A172 (cell line): ENCODE measurements at places on chromosomes 7 and 10. TPM values are rescaled to one million over a fixed set of nuclear protein-coding genes. Genes with fewer than 3 reads are reported as not detected.

GRCh38 chr10:109959259-109960145 lies 36.2 kb upstream of the XPNPEP1 start:
- no peak for DNase-seq

- no peak for DNase-seq
These were observed 18.3 kb downstream of the UBE2D1 start for GRCh38 chr10:58352956-58353610.

Gene TMEM178B
- 0.34 and 0.50 TPM in 2 replicates for total RNA-seq

DNA sequence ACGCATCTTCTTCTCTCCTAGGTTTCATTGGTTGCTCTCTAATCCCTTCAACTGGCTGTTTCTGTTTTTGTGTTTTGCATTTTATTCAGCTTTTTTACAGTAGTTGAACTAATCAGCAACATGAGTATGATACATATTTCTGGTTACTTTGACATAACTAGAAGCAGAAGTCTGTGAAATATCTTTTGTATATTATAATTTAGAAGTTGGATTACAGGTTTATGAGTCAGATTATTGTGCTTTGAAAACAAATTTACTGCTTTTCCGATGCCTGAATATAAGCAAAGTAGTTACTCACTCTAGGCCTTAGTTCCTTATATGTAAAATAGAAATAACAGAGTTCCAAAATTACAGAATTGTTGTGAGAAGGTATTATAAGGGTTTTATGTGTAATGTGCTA lies 96.2 kb upstream of the MEOX2 start:
- DNase-seq, result no peak

- no peak for DNase-seq
These were observed 60.5 kb upstream of the CAV2 start for GRCh38 chr7:116439005-116439404.

- DNase-seq, result no peak
These were observed 4.6 kb upstream of the USP6NL start for GRCh38 chr10:11616021-11616420.

DNA sequence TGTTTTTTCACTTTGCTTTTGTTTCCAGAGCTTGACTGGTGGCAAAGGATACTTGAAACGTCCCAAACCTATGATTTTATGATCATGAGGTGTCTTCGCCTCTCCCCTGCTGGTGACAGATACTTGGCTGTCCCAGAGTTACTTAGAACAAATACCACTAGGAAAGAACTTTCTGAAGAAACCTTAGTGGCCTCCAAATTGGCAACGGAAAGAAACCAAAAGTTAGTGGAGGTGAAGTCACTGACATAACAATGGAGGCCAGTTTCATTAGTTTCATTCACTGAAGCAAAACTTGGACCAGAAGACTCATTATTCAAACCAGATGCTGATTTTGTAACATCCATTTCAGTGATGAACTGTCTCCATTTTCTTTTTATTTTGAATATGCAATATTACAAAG lies 68.6 kb downstream of the JAZF1 start:
- DNase-seq, result no peak

Gene TDRD1
- 0.02 TPM in 1 of 2 replicates, not detected in the other for total RNA-seq

DNA sequence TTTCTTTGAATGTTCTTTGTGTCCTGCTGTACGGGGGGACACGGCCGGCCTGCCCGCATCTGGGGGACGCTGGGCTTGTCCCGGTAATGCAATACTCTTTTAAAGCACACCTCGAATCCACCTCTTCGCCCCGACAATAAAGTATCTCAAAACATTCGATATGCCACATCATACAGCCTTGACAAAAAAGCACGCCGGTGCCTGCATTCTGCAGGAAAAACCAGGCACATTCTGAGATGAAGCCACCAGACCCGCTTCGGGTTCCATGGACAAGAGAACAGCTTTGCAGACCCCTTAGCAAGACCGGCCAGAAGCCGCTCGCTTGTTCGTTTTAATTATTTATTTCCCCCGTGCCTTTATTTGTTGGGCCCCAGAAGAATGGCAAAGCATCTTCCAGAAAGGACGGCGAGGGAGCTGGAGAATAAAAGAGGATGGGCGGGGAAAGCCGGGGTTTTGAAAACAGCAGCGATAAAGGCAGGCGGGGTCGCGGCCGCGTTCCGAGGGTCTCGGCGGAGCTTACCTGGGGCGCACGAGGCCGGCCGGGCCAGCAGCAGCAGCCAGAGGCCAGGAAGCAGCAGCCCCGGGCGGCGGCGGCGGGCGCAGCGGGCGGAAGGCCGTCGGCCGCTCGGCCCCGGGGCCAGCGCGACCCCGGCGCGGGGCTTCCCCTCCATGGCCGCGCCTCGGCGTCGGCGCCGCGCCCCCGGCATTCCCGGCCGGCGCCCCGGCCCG lies 462 bp downstream of the KIAA1549 start:
- DNase-seq, result no peak

Gene HTR5A
- not detected in 2 replicates for total RNA-seq

DNA sequence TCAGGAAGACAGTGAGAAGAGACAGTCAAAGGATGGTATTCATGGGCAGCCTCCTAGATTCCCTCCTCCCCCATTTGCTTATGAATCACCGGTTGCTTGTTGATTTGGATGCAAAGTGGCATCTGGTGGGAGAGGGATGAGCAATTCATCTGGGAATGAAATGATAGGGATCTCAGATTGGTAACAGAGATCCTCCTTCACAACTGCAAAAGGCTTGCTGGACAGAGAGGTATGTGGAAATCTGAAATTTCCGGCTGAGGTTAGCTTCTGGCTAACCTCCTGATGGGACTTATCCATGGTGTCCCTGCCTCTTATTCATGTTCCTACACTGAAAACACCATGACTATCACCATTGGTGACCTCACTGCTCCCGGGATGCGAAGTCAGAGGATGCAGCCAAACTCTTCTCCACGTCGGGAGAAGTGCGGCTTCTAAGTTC lies 48.4 kb upstream of the PODXL start:
- DNase-seq, result peak; percentile 93

Gene GPER1
- 7.3 and 12.1 TPM in 2 replicates for total RNA-seq

DNA sequence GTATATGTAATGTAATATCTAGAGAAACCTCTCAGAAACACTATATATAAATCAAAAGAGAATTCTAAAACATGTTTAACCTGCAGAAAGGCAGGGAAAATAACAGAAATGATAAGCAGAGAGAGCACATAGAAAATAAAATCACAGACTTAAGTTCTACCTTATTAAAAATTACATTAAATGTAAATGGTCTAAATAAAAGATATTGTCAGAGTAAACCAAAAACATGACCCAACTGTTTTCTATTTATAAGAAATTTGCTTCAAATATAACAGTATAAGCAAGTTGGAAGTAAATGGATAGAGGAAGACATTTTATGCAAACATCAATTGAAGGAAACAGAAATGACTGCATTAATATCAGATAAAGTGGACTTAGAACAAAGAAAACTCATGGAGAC lies 43.4 kb downstream of the HECTD2 start:
- no peak for DNase-seq

GRCh38 chr7:42493436-42494198 lies 256.6 kb upstream of the GLI3 start:
- peak; percentile 77 for DNase-seq

DNA sequence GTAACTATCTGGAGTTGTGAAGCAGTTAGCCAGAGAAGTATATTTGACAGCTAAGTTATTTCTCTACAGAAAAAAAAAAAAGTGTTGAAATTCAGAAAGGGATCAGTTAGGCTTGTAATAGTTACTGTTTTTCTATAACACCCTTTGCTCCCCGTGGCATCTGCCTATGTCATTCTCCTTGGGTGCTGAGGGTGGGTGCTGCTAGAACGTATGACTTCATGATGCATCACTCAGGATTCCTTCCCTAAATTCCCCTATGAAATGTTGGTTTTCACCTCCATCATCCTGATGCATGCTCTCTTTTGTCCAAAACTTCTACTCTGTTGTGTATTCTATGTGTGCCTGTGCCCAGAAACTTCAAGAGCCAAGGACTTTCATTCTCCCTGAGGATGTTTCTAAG lies 536.4 kb downstream of the GRM8 start:
- peak; percentile 27 for DNase-seq

- DNase-seq, result no peak
These were observed 211.8 kb downstream of the ELMO1 start for GRCh38 chr7:37236906-37237305.

Gene MMP21
- not detected in 2 replicates for total RNA-seq

- no peak for DNase-seq
These were observed 53.7 kb downstream of the KCNH2 start for GRCh38 chr7:150924369-150924781.

DNA sequence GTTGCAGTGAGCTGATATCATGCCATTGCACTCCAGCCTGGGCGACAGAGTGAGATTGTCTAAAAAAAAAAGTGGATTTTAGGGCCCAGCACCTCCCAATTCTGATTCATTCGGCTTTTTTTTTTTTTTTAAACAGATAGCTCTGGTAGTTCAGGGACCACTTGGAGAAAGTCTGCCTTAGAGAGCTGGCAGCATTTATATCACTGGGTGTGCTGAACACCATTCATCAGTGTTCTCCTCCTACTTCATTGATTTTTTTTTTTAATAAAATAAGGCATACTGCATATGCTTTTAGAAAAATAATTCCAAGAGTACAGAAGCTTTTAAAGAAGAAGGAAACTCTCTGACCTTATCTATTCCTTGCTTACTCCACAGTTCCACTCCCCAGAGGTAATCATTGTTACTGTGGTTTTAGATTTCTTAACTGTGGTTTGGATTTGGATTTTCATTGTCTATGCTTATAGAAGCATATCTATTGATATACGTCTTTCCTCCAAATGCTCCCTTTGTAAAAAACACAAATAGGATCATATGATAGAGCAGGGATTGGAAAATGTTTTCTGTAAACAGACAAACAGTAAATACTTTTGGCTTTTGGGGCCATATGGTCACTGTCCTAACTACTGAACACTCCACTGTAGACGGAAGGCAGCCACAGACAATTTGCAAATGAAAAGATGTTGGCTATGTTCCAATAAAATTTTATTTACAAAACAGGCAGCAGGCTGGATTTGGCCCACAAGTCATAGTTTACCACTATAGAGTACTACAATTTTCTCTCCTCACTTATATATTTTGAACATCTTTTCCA lies 21.1 kb upstream of the SAR1A start:
- no peak for DNase-seq

GRCh38 chr7:158802535-158803366 lies 26.6 kb downstream of the ESYT2 start:
- DNase-seq, result peak; percentile 53

Gene TCAF2
- total RNA-seq, result 0.36 and 0.93 TPM in 2 replicates

GRCh38 chr7:33836797-33837355 lies 68.5 kb upstream of the BMPER start:
- DNase-seq, result peak; percentile 19

- no peak for DNase-seq
These were observed 271.4 kb downstream of the PARD3 start for GRCh38 chr10:34543716-34544115.

- DNase-seq, result no peak
These were observed 5.2 kb upstream of the MKRN1 start for GRCh38 chr7:140484479-140484878.

GRCh38 chr7:41624818-41625217 lies 78.1 kb downstream of the INHBA start:
- DNase-seq, result no peak

DNA sequence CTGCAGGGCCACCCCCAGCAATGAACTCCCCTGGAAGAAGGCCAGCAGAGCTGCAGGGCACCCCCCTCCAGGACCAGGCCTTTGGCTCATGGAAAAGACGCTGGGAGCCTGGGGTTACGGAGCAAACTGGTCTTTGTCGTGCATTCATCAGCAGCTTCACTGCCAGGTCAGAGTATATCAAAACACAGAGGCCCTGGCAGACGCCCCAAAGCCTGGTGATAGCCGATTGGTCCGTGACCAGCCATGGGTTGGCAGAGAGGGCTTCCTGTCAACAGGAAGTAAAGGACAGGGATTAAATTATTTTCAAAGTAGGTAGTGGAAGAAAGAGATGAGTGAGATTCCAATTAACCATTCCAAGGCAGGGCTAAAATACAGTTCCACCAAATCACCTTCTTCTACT lies 9.0 kb downstream of the PRKAG2 start:
- no peak for DNase-seq

DNA sequence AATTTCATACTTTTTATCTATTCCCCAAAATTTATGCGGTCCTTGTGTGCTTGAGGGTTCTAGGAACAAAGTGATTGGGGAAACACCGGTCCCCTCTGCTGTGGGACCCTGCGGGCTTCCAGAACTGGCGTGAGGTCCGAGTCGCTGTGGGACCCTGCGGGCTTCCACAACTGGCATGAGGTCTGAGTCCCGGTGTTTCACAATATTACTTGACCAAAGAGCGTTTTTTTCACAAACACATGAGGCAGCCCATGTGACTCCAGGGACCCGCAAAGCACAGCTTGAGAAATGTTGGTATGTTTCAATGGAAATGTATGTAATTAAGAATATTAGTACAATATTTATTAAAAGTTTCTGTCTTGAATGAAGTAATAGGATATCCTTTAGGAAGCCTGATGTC lies 212.2 kb downstream of the MGMT start:
- DNase-seq, result no peak

GRCh38 chr10:101993651-101994200 lies 62.2 kb downstream of the ARMH3 start:
- DNase-seq, result no peak

DNA sequence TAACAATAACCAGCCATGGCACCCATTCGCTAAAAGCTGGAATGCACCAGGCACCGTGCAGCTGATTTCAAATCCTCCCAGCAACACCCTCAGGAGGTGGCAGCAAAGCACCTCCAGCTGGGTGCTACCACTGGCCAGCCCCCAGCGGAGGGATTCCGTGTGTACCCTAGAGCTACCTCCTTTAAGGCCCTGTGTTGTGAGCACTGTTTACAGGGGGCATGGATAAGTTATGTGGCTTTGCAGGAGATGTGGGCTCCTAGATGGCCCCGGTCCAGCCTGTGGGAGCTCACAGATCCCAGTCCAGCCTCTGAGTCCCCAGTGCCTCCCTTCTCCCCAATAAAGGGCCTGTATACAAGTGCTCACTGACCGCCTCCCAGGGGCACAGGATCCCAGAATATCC lies 27.1 kb downstream of the TNRC18 start:
- DNase-seq, result no peak

DNA sequence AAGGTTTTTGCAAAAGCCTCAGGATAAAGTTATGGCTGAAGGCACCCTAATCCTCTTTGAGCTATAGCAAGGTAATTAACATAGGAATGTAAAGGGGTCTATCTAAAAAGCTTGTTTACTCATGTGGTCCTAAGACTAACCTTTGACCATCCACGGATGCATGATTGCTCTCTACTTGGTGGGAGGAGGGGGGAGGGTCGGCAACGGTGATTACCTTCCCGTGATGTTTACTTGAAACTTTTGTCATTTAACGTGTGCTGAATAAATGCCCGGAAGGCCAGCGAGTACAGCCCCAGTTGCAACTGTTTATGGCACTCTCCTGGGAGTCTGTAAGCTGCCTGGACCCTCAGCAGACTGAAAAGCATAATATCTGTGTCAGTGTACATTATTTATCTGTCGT lies 78.9 kb upstream of the GPR22 start:
- no peak for DNase-seq

Gene C1QL3
- total RNA-seq, result not detected in 2 replicates

DNA sequence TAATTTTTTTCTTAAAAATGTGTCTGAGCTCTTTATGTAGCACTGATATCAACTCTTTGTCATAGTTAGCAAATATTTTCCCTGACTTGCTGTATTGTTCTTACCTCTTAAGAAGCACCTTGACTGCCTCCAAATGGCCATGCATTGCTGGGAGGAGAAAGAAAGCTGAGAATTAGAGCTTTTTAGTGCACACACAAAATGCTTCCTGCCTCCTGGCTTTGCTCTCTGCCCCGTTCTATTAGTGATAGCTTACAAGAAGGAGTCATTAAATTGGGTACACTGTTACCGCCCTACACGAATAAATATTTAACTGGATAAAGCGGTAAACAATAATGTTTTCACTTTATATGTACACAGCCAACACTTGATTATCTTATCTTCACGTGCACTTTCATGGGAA lies 4.1 kb downstream of the ANKRD16 start:
- no peak for DNase-seq

Gene EPO
- total RNA-seq, result not detected in 2 replicates

GRCh38 chr7:132941905-132942304 lies 140.0 kb downstream of the CHCHD3 start:
- DNase-seq, result no peak
